Suppressor macrophage (primary cell): ENCODE measurements at places on chromosomes 6 and 20.

GRCh38 chr20:51237791-51238190 is 214.9 kb upstream of the KCNG1 start:
- DNase-seq: no peak

GRCh38 chr20:52783769-52784168 is 188.4 kb upstream of the TSHZ2 start:
- DNase-seq: peak; percentile 29

- no peak for DNase-seq
Measured at GRCh38 chr6:104212977-104213668, 646.6 kb downstream of the HACE1 start.

DNA sequence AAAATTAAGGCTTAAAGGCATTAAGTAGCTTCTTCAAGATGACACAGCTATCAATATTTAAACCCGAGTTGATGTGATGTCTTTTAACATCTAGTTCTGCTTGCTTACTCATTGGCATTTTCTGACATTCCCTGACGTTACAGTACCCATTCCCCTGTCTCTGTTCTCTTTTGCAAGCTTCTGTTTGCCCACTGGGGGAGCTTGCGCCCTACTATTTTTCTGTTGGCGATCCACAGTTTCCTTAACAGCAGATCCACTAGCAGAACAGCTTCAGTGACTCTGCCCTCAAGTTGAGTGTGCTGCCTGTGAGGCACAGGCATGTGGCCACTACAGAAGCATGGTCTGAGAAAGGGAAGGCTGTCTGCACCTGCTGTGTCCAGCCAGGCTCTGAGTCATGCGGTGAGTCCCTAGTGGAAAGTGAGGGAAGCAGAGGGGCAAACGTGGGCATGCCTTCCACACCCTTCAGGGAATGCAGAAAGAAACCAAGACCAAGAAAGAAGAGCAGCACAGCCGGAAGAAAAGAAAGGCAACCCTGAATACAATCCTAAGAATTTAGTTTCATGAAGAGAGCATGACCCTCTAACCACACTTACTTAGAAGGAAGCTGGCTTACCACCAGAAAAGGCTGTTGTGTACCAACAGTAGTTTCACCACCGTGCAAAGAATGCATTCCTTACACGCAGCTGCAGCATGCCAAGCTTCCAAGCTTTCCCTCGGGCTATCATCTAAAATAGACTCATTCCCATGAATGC is 97.7 kb upstream of the VGLL2 start:
- DNase-seq: no peak

DNA sequence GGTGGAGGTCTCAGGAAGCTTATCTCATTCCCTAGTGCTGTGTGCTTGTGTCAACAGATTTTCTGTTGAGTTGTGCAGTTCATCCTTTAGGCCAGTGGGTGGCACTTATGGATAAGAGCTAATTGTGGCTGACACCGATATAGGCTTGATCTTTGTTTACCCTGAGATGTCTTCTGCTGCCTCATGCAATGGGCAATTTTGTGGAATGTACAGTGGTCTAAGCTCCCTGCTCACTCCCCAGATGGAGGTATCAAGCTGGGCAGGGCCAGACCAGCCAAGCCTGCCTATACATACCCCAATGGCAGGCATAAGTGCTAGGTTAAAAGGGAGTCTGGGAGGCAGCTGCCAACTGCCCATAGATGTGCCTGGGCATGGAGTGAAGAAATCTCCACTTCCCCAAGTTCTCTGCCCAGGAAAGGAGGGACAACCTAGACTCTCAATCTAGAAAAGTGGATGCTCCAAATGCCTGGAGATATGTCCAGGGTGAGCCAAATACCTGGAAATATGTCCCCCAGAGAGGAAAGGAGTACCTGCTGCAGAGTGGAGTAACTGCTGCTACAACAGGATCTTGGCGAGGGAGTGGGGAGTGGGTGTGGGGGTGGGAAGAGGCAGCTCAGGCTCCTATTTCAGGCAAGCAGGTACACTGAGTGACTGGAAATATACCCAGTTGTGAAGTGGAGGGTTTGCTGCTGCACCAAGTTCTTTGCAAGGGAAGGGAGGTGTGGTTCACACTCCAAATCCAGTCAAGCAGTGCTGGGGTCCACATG is 53.2 kb upstream of the ARG1 start:
- DNase-seq: peak; percentile 26

- DNase-seq: no peak
Measured at GRCh38 chr20:49445176-49445575, 37.3 kb downstream of the KCNB1 start.

GRCh38 chr6:4554645-4555044 is 221.6 kb upstream of the CDYL start:
- no peak for DNase-seq

DNA sequence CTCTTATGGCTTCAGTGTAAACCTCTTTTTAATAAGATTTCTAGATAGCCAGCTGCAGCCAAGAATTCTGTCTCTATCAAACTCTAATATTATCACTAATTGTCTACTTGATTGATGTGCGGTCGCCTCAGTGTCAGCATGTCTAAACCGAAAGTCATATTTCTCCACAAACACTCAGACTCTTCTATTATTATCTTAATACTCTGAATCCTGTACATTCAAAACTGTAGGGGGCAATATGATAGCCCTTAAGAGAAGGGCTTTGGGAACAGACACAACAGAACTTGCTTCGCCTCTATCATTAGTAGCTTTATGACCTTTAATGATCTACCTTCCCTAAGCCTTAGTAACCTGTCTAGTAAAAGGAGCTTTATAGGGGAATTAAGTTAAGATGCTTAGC is 379.7 kb upstream of the PTCHD4 start:
- no peak for DNase-seq

DNA sequence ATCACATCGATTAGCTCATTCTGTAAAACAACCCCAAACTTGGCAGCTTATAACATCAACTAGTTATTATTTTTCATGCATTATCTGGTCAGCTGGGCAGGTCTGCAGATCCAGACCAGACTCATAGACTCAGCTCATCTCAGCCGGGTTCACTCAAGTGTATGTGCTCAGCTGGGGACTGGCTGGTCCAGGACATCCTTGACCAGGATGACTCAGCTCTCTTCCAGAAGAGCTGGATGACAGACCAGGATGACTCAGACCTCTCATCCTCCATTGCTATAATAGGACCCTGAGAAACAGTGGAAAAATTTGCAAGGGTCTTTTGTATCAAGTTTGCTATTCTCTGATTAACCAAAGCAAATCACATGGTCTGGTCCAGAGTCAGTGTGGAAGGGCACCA is 312.5 kb upstream of the PLCB4 start:
- DNase-seq: no peak

GRCh38 chr20:33540427-33540826 is 50.5 kb downstream of the CBFA2T2 start:
- no peak for DNase-seq

- DNase-seq: no peak
Measured at GRCh38 chr6:33827546-33828451, 24.0 kb upstream of the MLN start.

- no peak for DNase-seq
Measured at GRCh38 chr20:60762386-60762785, 489.7 kb upstream of the CDH4 start.

- DNase-seq: no peak
Measured at GRCh38 chr6:132812255-132812732, 2.1 kb upstream of the RPS12 start.

- DNase-seq: peak; percentile 95
Measured at GRCh38 chr6:3001773-3002293, 2.1 kb downstream of the NQO2 start.

- DNase-seq: peak; percentile 31
Measured at GRCh38 chr6:87333591-87334181, 4.6 kb upstream of the GJB7 start.

- DNase-seq: no peak
Measured at GRCh38 chr6:1908784-1909183, 299.1 kb downstream of the FOXC1 start.
